ENCODE measurements at places on chromosomes 12 and 14.

GRCh38 chr12:119594772-119595445 is 1.3 kb downstream of the TMEM233 start:
- DNase-seq: peak; percentile 69

DNA sequence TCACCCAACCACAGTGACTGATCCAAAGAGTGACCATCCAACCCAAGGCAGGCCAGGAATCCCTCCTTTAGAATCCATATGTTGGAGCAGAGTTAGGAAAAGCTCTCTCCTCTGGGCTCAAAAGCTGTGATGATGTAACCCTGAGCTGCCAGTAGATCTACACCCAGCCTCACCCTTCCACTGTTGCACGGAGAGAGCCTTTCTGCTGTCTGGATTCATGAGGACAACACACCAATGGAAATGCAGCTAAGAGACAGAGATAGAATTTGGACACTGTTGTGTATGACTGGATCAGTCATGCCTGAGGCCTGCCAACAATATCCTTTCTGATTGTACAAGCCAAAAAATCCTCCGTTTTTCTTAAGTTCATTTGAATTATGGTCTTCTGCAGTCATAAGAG is 4.4 kb upstream of the OR6J1 start:
- DNase-seq: no peak

DNA sequence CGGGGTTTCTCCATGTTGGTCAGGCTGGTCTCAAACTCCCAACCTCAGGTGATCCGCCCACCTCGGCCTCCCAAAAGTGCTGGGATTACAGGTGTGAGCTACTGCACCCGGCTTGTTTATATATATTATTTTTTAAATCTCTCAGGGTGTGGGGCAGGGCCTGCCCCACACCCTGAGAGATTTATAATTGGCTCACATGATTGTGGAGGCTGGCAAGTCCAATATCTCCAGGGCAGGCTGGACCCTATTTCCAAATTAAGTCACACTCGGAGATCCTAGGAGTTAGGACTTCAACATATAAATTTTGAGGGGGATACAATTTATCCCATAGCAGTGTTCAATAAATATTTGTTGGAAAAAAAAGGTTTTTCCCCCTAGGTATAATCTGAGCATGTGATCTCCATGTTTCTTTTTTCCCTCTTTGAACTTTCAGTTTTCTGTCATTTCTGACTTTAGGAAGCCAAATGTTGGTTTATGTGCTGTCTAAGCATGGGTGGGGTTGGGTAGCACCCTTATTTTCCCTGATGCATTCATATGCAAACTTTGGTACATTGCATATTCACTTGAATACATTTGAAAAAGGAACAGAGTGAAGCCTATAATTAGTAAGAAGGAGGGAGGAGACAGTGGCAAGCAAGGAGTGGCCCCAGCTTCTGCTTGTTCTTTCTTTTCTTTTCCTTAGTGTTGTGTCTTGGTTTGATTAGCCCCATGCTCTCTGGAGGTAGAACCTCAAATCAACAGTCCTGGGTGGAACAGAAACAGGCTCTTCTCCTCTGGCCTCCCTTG is 8.7 kb upstream of the A2ML1 start:
- DNase-seq: no peak

DNA sequence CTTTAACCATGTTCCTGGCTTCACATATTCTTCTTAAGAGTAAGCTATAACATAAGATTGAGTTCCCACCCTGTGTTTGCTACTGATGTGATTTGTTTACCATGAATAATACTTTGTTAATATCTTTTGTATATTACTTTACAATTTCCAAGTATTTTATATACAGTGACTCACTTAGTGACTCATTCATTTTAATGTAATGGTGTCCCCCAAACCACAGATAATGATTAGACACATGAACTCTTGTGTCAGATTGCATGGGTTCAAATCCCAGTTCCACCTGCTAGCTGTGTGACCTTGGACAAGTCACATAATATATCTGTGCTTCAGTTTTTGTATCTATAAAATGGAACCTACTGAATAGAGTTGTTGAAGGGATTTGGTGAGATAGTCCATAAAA is 76.1 kb downstream of the MYF5 start:
- DNase-seq: no peak

DNA sequence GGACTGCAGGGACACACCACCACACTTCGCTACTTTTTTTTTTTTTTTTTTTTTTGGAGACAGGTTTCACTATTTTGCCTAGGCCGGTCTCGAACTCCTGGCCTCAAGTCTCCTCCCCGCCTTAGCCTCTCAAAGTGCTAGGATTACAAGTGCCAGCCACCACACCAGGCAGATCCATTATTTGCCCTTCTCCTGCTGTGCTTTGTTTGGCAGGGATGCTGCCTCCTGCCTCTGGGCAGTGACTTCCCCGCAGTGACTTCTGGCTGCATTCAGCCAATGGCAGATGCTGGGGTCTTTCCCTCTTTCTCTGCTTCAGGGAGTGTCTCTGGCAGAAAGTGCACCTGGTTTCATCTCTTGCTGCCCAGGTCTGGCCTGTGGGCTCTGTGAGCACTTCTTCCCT is 6.7 kb upstream of the MORN3 start:
- no peak for DNase-seq

Data from Right ventricle myocardium inferior (tissue), 1 donor.